ENCODE measurements at places on chromosomes 3 and 15.

GRCh38 chr3:127105587-127105986 is 87.3 kb upstream of the PRR23E start:
- no peak for DNase-seq

DNA sequence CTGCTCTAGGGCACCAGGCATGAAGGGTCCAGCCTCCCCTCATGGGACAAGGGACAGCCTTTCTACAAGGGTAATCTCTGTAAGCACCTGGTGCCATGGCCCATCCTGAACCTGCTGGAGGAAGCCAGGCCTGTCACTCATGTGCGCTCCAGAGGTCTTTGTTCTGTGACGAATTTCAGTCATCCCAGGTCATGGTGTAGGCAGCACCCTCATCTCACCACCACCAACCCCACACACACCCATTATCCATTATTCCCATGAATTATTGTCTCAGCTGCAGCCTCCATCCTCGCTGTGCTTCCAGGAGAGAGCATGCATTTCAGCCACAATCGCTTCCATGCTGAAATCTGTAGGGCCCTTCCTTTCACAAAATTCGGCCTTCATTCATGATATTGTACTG is 419.3 kb downstream of the EPHB1 start:
- DNase-seq = no peak

- DNase-seq = no peak
Measured at GRCh38 chr3:99579246-99579645, 59.1 kb upstream of the COL8A1 start.

GRCh38 chr3:2727610-2728318 is 382.4 kb downstream of the IL5RA start:
- DNase-seq = no peak

GRCh38 chr3:100702082-100702979 is 7.0 kb upstream of the TFG start:
- DNase-seq = no peak

DNA sequence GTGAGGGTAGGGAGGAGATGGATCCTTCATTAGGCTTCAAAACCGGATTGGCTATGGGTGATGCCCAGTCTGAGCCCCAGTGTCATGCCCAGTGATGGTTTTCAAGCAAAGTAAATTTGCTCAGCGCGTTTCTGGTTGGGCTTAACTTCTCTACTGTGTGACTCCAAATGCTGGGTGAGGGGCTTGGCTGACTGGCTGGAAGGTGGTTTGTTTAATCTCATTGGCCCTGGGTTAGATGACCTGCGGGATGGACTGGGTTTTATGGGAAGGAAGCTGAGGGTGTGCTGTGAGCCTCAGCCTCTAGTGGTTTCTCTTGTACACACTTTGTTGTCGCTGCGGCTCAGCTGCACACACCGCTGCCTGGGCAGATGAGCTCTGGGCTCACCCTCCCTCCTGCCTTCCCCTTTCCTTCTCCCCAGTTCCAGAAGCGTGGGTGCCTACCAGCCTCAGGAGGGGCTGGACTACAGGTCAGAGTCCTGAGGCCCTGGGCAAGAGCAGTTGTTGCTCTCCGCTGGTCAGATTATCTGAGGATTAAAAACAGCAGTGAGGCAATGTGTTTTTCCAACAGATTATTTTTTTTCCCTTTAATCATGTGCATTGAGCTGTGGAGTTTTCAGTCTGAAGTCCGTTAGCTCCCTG is 18.6 kb downstream of the PDIA5 start:
- DNase-seq = no peak

GRCh38 chr15:69760258-69760845 is 307.7 kb downstream of the RPLP1 start:
- DNase-seq = no peak

DNA sequence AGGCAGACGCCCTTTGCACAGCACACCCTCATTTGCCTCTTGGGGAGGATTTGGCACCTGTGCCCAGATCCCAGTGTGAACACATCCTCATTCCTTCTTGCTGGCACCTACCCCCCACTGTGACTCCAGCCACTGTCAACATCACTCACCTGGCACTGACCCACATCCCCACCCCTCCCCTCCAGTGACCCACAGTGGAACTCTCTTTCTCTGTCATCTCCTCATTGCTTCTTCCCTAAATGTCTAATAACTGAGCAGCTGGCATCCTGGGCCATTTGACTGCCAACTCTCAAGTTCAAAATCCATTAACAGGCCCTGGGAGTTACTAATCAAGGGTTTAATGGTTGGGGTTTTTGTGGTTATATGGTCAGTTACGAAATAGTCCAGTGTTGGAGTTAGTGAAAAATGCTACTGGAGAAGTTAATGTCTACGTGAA is 14.4 kb downstream of the SNAPC5 start:
- DNase-seq = no peak
